ENCODE measurements at places on chromosomes 2 and 18.

DNA sequence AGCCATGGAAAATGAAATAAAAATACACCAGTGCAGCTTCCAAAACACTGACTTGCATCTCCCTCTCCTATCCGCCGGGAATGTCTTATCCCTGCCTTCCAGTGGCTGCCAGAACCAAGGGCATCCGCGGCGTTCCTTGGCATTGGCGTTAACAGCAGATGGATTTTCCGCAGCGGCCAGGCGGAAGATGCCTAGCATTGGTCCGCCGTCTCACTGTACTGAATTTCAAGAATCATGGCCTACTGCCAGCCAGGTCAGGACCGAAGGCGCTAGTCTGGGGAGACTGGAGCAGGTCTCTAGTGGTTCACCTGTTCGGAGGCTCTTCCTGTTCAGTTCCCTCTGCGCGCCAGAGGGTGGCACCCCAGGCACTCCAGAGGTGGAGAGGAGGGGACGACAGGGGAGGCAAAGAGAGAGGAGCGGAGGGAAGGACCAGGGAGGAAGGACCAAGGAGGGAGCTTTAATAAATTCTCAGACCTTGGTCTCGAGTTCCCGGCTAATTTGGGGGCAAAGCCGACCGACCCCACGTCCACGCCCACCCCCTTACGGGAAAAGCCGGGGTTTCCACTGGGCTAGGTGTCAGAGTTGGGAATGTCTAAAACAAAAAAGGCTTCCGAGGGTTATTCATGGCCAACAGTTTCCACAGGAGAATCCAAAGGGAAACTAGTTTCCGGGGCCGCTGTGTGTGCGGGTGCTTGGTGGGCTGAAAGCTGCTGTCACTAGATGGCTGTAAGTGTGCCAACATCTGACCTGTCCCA, 3.7 kb upstream of the BCL2L11 start:
- DNase-seq = peak; percentile 77

DNA sequence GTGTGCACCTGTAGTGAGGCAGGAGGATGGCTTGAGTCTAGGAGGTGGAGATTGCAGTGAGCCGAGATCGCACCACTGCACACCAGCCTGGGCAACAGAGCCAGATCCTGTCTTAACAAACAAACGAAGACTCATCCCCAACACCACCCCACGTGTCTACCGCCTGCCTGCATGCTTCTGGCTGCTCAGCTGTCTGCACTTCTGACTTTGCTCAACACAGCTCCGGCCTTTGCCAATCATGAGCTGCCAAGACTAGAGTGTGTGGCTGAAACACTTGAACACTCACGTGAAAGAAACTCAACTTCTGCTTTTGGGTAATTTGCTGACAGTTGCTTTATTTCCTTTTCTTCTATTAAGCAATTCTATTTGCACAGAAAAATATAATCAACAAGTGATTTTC, 32.1 kb upstream of the SP3 start:
- peak; percentile 31 for DNase-seq

DNA sequence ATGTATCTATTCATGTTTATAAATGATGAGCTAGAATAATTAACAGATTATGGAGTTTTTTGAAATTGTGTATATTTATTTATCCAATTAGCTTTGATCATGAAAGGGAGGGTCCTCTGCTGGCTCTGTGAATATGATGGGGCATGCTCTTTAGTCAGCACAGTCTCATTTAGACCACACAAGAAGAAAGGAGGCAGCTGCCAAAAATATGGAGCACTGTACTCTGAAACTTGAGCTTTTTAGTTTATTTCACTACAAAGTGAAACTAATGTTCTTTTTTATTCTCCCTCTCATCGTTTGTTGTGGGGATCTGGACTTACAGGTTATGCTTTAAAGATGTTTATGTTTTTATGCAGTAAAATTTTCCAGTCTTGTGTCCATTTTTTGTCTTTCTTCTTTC, 266.9 kb upstream of the GULP1 start:
- no peak for DNase-seq

DNA sequence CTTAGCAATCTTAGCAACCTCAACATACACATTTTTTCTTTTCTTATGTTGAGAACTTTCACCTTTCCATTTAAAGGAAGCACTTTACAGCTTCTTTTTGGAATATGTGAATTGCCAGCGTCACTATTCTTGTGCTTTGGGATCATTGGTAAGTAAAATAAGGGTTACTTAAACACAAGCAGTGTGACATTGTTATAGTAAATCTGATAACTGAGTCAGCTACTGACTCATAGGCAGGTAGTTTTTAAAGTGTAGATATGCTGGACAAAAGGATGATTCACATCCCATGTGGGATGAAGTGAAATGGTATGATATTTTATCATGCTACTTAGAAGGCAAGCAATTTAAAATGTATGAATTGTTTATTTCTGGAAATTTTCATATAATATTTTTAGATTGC, 637.2 kb downstream of the DCDC2C start:
- DNase-seq = no peak

DNA sequence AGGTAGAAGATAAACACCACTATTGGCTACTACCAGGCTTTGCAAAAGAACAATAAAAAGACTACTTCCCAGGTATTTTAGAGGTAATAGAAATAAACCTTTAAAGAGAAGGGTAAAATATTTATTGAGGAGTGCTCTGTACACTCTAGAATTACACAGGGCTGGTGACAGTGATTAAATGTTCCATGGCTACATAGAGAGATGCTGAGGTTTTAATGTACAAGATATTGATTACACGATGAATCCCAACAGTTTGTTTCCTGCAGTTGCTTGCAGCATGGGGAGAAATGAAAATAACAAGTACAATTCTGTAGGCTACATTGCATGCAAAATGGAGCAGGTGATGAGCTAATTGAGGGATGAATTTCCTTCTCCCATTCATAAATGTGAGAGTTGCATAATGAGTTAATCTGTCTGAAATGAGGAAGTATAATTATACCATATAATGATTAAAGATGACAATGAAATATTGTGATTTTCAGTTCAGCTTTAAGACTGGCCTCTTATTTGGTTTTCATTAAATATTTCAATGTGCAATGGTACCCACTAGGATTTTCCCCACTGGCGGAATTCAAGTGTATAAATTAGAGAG, 266.1 kb downstream of the SOCS6 start:
- no peak for DNase-seq

DNA sequence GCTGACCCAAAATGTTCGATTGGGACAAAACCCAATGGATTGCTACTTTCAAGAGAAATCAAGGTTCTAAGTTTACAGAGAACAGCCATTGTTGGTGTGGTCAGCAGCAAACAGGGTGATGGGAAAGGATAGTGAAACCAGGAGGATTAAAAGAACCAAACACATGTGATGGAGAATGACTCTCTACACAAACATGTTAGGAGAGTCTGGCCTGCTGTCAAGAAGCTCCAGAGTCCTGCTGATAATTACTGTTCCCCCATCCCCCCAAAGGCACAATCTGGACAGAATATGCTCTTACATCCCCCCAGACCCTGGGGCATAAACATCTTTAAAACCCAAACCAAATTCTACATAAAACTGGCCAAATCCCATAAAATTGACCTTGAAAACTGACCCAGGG, 32.0 kb upstream of the ACYP2 start:
- DNase-seq = no peak

DNA sequence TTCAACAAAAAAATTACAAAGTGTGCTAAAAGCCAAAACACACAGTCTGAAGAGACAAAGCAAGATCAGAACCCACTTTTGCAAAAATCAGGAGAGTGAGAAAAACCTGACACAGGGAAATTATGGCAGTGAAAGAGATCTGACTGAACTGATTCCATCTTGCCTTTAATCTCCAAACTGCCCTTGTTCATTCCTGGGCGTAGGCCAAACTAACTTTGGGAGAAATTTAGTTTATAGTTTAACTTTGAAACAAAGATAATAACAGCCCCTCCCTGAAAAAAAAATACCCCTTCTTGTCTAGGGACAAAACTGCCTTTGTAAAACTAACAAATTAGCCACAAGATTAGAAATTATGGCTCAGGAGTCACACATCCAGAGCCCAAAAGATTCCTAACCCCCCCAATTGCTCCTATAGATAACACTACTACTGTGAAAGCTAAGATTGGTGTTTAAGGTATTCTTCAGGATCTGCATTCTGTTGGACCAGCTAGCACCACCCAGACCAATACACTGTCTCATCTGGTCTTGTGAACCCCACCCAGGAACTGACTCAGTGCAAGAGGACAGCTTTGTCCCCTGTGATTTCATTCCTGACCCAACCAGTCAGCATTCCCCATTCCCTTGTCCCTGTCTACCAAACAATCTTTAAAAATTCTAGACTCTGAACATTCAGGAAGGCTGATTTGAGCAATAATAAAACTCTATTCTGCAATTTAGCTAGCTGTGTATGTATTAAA, 226.1 kb upstream of the SH3BP4 start:
- DNase-seq = no peak

DNA sequence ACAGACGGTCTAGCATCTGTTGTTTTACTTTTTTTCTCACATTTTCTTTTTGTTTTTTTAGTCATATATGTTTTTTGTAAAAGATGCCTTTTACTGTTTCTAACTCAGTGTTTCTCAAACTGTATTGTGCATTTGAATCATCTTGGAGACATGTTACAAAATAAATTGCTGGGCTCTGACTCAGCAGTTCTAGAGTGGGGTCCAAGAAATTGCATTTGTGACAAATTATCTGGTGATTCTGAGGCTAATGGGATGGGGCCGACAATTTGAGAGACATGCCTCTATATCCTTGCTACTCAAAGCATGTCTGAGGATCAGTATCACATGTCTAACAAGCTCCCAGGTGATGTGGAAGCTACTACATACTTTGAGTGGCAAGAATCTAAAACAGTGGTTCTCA, 478.8 kb downstream of the PLCL1 start:
- DNase-seq = no peak

GRCh38 chr2:162085090-162085891, 11.3 kb upstream of the DPP4 start:
- DNase-seq = no peak

DNA sequence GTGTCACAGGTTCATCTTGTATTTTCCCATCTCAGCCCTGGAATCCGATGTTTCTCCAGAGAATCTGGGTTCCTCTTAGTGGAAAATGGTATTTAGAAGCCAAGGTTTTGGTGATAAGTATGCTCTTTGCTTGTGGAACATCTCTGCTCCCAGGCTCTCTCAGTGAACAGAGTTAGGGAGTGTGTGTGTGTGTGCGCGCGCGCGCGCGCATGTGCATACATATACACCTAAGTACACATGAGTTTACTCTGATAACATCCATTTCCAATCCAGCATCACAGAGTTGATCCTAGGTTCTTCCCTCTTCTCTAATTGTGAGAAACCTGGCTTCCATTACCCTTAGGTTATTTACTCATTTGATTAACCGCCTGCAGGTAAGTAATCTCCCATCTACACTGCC, 41.7 kb downstream of the ABCG8 start:
- no peak for DNase-seq

DNA sequence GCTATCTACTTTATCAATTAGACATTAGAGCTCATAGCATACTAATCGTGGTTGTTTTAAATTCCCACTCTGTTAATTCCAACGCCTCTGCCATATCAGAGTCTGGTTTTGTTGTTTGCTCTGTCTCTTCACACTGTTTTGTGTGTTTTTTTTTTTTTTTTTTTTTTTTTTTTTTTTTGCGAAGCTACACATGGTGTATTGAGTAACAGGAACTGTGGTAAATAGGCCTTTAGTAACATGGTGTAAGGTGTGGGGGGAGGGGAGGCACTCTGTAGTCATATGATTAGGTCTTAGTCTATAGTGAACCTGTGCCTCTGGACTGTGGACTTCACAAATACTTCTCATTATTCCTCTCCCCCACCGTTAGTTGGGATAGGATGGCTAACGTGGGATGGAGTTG, 370.7 kb upstream of the RAB12 start:
- DNase-seq = no peak

DNA sequence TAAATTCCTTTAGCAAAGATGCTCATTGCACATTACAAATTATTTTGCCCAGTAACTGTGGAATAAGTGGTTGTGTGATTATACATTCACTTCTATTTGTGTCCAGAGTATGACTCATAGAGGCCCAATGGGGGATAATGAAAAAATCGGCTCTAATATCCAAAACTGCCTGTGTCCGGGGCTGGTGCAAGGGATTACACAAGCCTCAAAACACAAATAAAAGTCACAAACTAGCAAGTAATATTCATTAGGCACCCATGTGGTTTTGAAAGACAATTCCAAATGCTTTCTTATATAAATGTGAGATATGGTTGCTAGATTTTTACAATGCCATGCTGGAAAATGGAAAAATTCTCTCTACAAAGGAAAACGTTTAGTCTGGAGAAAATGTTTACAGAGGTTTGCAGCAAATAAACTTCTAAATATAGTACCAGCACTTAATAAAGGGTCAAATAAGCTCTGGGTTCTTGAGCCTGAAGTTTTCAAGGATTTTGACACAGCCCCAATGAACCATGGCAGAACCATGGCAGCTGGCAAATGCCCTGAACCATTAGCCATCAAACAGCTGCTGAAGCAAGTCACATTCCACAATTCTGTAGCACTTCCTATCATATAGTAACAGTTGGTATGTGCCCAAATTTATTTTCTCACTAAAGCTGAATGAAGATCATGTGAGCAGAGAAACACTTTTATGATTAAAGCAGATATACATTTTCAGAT, 40.5 kb downstream of the IRS1 start:
- no peak for DNase-seq

- no peak for DNase-seq
Measured at GRCh38 chr2:225930687-225931086, 531.2 kb downstream of the NYAP2 start.

DNA sequence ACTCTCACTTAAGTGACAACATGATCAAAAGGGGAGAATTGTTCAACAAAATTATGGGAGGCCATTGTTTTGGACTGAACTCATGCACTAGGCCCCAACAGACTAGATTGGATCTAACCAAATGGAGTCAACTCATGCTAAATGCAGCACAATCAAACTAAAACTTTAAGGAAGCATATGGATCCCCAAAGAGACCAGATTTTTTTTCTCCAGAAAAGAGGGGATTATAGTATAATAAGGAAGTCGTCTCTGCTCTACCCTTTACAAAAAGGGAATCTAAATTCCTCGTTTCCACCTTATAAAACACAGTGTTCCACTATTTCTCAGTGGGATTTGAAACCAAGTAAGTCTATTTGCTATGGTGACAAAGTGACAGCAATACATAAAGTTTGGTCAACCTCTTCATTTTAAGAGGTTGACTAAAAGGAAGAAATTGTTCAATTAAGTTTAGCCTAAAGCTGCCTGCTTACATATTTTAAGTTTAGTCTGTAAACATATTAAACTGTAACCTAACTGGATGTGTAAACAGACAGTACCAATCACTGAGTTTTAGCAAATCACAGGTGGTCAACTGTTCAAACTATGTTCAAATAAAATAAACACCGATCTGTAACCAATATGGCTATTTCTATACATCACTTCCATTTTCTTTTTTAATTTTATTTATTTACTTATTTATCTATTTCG, 40.9 kb upstream of the MAT2A start:
- no peak for DNase-seq

DNA sequence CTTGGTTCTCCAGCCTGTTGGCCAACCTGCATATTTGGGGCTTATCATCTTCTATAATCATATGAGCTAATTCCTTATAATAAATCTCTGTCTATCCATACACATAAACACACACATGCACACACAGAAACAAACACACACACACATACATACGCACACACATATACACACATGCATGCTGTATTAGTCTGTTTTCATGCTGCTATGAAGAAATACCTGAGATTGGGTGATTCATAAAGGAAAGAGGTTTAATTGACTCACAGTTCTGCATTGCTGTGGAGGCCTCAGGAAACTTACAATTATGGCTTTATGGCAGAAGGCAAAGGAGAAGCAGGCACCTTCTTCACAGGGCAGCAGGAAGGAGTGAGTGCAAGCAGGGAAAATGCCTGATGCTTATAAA, 707.4 kb upstream of the CDH2 start:
- no peak for DNase-seq

GRCh38 chr18:66110607-66111006, 359.8 kb downstream of the CDH7 start:
- no peak for DNase-seq
